Foreskin fibroblast (primary cell): ENCODE measurements at places on chromosomes 7 and 10.

GRCh38 chr7:134905375-134905774, 80.9 kb upstream of the AGBL3 start:
- peak; percentile 85 for DNase-seq

DNA sequence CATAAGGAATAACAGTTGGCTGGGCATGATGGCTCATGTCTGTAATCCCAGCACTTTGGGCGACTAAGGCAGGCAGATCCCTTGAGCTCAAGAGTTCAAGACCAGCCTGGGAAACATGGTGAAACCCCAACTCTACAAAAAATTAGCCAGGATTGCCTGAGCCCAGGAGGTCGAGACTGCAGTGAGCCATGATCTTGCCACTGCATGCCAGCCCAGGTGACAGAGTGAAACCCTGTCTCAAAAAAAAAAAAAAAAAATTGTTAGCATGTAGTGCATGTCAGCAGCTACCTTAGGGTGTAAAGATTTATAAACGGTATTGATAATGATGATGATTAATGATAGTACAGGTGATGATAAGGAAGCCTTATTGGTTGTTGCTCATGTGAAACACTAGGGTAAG, 331.2 kb upstream of the FZD1 start:
- no peak for DNase-seq

- DNase-seq = no peak
Measured at GRCh38 chr7:20787660-20788419, 1.2 kb upstream of the SP8 start.

DNA sequence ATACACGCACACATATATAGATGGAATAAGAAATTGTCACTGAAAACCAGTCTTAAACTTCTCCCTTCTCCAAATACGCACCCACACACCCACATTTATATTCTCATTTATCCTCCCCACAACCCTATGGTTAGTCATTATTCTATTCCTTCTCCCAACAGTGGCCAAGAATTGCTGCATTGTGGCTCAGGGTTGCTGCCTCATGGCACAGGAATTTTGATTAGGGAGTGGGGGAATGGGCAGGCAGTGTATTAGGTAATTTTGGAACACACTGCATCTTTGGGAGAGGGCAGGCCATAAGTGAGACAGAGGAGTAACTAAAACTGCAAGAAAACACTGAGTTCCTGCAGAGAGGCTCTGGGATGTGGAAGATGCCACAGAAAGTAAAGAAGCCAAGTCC, 35.7 kb downstream of the NAPEPLD start:
- DNase-seq = peak; percentile 79

DNA sequence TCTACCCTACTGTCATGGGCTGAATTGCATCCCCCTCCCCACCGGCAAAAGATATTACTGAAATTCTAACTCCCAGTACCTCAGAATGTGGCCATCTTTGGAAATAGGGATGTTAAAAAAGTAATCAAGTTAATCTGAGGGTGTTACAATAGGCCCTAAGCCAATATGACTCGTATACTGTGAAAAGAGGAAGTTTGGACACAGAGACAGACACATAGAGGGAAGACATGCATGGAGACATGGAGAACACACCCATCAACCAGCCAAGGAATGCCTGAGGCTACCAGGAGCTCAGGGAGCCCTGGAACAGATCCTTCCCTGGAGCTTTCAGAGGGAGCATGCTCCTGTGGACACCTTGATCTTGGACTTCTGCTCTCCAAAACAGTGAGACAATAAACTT, 138.2 kb upstream of the ADO start:
- no peak for DNase-seq

DNA sequence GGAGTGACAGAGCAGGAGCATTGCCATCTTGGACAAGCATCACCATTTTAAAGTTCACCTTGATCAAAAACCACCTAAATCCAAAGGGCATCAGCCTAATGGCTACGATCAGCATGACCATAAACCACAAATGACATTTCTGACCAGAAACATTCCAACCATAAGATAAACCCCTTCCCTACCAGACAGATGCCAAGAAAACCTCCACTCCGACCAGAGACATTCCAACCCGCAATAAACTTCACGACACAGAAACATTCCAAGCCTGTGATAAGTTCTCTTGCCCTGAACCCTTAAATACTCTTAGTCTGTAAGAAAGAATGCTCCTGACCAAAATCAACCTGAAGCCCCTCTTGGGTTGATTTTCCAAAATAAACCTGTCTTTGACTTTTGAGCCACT, 606.9 kb downstream of the POM121L12 start:
- DNase-seq = no peak

- no peak for DNase-seq
Measured at GRCh38 chr7:50733552-50733951, 49.1 kb downstream of the GRB10 start.

DNA sequence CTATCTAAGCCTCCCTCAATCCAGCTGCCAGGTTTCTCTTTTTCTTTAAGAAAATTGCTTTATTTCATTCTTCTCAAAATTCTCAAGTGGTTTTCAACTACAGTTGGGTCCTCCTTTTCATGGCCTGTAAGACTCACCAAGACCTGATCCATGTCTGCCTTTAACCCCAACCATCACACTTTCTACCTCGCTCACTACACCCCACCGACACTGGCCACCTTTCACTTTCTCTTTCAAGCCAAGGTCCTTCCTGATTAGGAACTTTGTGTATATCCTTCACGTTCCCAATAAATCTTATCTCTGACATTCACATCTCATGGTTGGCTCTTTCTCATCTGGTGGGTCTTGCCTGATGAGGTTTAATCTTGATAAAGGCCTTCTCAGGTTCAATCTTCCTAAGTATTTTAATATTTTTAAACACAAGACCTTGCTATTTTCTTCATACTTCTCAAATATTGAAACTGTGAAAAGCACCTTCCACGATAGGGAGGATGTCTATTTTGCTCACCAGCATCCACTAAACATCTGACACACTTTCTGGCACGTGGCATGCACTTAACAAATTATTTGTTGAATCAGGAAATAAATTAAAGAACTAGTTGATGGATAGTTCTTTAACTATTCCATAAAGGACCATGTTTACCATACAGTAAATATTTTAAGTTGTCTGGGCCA, 624.8 kb downstream of the GRID1 start:
- no peak for DNase-seq
